Stomach (tissue), 19 donors: ENCODE measurements at places on chromosomes 2 and 18. TPM values are rescaled to one million over a fixed set of nuclear protein-coding genes. Genes with fewer than 3 reads are reported as not detected.

DNA sequence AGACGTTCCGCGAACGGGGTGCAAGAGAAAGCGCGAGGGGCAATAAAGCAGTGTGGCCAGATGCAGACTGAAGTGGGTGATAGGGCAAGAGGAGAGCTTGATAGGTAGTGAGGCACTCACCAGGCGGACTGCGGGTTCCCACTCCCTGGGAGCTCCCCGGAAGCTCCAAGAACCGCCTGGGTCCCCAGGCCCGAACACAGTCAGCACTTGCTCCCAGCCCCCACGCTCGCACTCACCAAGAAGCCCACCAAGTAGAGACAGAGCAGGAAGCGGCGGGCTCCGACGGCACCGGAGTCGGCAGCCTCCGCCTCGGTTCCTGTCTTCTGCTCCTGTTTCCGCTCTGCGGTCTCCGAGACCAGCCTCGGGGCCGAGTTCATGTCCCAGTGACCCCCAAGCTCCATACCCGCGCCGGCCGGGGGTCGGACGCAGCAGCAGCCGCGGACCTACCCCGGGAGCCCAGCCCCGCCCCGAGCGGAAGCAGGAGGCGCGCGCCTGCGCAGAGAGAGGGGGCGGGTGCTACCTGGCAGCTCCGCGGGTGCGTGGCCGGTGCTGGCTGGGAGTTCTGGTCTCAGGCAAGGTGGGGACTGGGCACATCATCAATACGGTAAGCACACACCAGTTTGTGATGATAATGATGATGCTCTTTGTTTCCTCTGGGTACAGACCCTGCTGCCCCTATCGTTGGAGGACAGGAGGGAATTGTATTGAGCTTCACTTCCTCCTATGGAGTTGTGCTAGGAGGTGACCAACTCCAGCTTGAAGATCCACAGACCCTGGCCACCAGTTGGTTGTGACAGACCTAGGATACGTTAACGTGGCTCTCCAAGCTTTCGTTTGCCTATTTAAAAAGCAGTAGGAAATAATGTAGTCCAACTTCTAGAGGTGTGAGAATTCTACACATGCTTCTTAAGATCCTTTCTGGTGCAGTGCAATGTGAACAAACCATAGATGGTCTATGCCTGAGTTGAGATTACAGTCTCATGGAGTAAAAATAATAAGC lies 25.1 kb upstream of the TMEM182 start:
- peak; percentile 91 for DNase-seq

GRCh38 chr2:68110102-68110501 lies 47.3 kb upstream of the C1D start:
- no peak for DNase-seq

DSC3 gene
- 1.2 TPM for total RNA-seq

- DNase-seq = no peak
These were observed 4.8 kb upstream of the SLC66A2 start for GRCh38 chr18:79956276-79956675.

SCYGR4 gene
- total RNA-seq = not detected

CXCR1 gene
- total RNA-seq = 0.87 TPM

GRCh38 chr18:50750546-50750945 lies 69.3 kb downstream of the MRO start:
- no peak for DNase-seq

- no peak for DNase-seq
These were observed 62.6 kb upstream of the ASAP2 start for GRCh38 chr2:9144046-9144445.

DNA sequence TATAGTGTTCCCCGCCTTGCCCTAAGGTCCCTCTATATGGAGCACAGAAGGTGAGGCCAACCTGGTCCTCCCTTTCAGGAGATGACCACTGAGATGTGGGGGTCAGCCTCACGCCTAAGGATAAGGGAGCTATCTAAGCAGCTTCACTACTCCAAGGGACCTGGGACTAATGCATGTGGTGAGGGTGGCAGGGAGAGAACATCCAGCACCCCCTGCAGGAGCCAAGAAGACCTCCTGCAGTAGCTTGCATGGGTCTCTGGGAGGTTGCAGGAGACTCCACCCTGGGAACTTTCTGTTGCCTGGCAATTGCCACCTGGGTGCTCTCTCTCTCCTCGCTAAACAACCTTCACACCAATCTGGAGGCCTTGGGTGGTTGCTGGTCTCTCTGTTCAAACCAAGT lies 93.0 kb upstream of the KLHL29 start:
- no peak for DNase-seq

DNA sequence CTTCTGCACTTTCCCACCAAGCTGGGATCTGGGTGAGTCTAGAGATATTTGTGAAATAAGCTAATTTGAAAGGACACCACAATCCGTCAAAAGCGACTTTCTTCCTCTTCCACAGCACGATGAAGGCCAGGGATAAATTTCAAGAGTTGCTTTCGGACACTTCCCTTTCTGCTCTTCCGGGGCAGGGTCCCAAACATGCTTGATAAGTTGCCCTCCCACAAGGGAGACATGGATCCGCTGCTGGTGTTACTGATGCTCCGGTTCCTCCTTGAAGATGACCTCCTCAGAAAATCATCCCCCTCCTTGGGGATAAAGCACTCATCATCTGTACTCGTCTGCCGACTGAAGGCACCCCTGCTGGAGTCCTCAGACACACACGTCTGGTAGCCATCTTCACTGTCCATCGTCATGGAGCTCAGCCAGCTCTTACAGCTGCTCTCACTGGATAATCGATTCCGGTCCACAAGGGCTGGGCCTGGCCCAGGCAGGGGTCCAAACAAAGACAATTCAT lies 28.2 kb downstream of the CYTIP start:
- DNase-seq = no peak

EHBP1 gene
- total RNA-seq = 125 TPM

DNA sequence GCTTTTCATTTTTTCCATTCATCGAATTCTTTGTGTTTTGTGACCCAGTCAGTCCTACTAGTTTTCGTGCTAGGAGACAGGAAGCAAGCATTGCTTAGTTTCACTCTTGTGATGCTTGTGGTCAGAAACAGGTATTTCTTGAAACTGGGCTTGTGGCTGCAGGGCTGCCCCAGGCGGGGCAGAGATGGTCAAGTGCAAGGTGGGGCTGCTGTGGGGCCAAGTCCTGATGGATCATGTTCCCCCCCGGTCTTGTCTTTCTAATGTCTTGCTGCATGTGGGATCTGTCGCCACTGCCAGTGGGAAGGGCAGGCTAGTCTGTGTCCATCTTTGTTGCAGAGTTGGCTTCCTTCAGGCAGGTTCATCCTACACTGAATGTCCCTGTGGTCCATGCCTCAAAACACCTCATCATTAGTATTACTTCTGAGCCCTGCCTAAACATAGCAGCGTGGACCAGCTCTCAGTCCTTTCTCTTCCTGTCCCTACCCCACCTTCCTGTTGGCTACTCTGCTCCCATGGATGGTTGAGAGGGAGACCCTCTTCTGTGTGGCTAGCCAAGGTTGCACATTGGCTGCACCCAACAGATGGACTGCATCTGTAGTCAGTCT lies 38.7 kb downstream of the INPP4A start:
- peak; percentile 54 for DNase-seq

TUBA4B gene
- total RNA-seq = not detected

GRCh38 chr2:195490319-195490718 lies 166.7 kb upstream of the SLC39A10 start:
- DNase-seq = no peak

- DNase-seq = no peak
These were observed 1168.2 kb upstream of the ZEB2 start for GRCh38 chr2:145688156-145688555.

- DNase-seq = no peak
These were observed 22.7 kb upstream of the ETAA1 start for GRCh38 chr2:67374481-67374880.

DNA sequence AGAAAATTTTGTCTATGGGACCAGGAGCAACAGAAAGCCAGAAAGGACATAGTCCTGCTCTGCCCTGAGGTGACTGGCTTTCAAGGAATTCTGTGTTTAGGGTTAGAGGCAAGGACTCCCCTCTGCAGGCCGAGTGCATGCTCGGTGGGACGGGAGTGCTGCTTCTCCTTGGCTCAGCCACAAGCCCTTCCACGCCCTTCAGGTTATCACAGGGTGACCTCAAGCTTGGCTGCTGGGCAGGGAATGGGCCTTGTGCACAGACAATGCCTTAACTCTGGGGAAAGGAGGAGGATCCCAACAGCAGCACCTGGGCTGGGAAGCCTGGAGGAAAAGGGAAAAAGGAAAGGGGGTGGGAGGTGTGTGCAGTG lies 32.8 kb downstream of the FAM178B start:
- no peak for DNase-seq

MOB1A gene
- 127 TPM for total RNA-seq

DNA sequence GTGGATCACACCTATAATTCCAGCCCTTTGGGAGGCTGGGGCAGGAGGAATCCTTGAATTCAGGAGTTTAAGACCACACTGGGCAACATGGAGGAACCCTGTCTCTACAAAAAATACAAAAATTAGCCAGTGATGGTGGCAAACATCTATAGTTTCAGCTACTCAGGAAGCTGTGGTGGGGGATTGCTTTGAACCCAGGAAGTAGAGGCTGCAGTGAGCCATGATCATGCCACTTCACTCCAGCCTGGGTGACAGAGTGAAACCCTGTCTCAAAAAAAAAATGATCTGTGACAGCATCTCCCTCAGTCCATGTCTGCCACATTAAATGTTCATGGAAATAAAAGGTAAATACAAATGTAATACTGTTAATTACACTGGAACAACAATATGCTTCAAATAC lies 121.4 kb upstream of the COL5A2 start:
- DNase-seq = peak; percentile 18

UGT1A5 gene
- total RNA-seq = 0.37 TPM

DNA sequence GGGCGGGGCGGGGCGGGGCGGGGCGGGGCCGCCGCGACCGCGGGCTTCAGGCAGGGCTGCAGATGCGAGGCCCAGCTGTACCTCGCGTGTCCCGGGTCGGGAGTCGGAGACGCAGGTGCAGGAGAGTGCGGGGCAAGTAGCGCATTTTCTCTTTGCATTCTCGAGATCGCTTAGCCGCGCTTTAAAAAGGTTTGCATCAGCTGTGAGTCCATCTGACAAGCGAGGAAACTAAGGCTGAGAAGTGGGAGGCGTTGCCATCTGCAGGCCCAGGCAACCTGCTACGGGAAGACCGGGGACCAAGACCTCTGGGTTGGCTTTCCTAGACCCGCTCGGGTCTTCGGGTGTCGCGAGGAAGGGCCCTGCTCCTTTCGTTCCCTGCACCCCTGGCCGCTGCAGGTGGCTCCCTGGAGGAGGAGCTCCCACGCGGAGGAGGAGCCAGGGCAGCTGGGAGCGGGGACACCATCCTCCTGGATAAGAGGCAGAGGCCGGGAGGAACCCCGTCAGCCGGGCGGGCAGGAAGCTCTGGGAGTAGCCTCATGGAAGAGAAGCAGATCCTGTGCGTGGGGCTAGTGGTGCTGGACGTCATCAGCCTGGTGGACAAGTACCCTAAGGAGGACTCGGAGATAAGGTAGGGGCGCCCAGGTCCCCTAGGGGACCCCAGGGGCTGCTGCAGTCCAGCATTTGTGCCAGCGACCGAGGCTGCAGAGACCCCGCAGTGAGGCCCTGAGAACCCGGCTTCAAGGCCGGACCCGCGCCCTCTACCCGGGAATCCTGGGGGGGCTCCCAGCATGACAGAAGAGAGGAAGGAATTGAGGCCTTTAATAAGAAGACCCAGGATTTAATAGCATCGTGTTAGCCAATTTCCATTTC lies at the start of gene KHK:
Gene KHK, plus strand, starts transcription at position 49 of the 870 bp plus-strand sequence. Its CDS starts 488 bp downstream, at position 537.
- DNase-seq = peak; percentile 73

DNA sequence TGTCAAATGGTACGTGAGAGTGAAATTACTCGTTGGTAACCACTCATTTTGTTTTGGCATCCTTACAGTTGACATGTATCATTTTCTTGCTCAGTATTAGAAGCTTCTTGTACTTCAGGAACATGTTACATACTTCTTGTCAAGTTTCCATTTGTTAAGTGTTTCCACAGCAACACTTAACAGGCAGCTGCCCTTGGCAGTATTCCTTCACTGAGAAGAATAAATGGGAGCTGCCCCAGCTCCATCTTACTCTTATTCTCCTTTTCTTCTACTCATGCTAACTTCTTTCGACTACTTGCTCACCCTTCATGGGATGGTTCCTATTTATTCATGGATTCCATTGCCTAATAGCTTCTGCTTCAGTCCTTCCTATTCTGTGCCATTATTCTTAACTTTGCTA lies 60.1 kb upstream of the TUBA3E start:
- no peak for DNase-seq

MEP1B gene
- 1.1 TPM for total RNA-seq

DNA sequence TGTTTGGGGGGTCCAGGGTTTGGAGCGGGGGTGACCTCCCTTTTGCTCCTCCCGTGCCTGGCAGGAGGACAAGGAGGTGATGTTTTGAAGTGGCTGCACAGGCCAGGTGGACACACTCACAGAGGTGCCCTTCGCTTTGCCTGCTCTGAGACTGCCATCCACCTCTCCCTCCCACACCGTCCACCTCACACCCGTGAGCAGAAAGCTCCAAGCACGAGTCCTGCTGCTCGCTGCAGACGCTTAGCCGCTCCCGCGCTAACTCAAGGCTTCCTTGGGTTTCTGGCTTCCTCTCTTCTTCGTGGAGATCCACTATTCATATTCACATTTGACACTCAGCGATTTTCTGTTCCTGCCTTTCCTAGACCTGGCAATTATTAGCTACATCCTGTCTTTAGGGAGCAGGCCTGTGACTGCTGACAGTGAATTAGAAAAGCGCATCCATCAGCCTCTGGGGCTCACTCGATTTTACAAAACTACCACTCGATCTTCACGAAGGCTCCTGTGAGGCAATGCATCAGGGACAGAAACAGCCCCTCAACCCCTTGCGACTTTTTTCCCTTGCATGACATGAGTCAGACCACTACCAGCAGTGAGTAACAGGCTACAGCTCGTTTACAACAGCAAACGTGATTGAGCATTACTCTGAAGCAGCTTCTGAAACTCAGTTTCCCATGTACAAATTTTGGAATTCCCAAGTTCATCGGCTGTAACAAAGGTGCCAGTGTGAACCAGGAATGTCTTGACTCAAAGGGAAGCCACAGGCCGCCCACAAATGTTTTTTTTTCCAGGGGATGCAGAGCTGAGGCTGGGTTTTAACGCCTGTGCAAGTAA lies 238.7 kb upstream of the SOX11 start:
- DNase-seq = no peak

DNA sequence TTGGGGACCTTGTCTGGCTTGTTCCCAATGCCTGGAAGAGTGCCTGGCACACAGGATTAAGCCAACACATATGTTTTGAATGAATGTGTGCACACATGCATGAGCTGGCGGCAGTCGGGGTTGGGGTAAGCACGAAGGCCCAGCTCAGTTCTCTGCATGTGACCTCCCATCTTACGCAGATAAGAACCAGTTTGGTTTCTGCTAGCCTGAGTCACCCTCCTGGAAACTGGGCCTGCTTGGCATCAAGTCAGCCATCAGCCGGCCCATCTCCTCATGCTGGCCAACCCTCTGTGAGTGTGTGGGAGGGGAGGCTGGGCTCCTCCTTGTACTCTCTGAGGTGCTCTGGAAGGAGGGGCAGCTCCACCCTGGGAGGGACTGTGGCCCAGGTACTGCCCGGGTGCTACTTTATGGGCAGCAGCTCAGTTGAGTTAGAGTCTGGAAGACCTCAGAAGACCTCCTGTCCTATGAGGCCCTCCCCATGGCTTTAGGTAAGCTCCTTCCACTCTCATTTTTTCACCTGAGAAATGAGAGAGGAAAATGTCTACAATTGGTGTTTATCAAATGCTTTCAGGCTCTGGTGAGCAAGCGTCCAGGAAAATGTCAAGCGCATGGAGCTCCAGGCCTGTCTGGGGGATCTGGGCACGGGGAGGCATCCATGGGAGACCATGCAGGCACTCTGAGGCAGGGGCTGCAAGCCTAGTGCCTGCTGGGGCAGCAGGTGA lies 9.7 kb upstream of the IL1RN start:
- DNase-seq = peak; percentile 94
